GM03348 (cell line): ENCODE measurements at places on chromosomes 16 and 17.
A peak's percentile ranks its signal among the peaks of the same experiment; 100 is the strongest.

DNA sequence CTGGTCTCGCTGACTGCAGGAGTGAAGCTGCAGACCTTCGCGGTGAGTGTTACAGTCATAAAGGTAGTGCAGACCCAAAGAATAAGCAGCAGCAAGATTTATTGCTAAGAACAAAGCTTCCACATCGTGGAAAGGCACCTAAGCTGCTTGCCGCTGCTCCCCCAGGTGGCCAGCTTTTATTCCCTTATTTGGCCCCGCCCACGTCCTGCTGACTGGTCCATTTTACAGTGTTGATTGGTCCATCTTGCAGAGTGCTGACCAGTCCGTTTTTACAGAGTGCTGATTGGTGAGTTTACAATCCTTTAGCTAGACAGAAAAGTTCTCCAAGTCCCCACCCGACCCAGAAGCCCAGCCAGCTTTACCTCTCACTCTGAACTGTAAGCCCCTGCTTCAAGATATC lies 227.8 kb downstream of the ABCC12 start:
- DNase-seq: no peak

DNA sequence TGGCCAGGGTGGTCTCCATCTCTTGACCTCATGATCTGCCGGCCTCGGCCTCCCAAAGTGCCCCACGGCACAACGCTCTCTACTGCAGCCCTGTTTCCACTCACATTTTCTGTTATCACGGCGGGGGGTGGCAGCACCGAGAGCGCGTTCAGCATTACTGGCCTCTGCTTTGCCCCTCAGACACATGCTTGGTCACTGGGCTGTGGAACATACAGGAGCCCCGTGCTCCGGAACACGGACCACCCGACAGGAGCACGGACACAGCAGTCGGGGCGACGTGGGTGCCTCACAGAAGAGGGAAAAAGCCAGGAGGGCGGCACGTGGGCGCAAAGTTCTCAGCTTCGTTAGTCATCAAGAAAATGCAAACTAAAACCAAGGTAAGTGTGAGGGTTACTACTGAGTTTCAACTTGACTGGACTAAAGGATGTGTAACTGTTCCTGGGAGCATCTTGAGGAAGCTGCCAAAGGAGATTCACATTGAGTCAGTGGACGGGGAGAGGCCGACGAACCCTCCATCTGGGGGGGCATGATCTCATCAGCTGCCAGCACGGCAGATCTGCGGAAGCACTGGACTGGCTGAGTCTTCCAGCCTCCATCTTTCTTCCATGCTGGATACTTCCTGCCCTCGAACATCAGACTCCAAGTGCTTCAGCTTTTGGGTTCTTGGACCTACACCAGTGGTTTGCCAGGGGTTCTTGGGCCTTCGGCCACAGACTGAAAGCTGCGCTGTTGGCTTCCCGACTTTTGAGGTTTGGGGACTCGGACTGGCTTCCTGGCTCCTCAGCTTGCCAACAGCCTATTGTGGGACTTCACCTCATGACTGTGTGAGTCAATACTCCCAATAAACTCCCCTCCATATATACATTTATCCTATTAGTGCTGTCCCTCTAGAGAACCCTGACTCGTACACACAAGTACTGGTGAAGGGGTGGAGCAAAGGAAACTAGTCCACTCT lies 106.8 kb downstream of the ZNF778 start:
- peak; percentile 77 for DNase-seq

GRCh38 chr16:68377667-68378393 lies 67.0 kb downstream of the PRMT7 start:
- no peak for DNase-seq

GRCh38 chr17:20235747-20236146 lies 226.6 kb downstream of the SPECC1 start:
- DNase-seq: no peak

DNA sequence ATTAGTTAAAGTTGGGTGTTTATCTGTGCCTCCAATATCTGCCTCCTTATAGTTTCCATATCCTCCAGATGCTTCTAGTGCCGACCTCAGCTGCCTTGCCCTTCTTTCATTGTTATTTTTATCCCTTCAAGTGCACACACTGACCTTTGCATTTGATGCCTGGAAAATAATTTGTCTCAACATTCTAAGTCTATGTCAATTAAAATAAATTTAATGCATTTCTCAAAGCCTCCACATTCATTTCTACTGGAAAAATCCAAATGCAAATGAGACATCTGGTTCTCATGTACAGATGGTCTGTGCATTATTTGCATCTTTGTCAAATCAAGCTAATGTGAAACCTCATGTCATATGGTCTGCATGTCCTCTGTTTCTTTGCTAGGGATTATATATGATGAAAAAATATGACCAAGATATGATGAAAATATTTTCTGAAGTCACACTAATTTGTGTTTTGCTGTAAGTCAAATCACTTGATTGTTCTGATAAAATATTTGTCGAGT lies 61.4 kb downstream of the TMEM100 start:
- no peak for DNase-seq

DNA sequence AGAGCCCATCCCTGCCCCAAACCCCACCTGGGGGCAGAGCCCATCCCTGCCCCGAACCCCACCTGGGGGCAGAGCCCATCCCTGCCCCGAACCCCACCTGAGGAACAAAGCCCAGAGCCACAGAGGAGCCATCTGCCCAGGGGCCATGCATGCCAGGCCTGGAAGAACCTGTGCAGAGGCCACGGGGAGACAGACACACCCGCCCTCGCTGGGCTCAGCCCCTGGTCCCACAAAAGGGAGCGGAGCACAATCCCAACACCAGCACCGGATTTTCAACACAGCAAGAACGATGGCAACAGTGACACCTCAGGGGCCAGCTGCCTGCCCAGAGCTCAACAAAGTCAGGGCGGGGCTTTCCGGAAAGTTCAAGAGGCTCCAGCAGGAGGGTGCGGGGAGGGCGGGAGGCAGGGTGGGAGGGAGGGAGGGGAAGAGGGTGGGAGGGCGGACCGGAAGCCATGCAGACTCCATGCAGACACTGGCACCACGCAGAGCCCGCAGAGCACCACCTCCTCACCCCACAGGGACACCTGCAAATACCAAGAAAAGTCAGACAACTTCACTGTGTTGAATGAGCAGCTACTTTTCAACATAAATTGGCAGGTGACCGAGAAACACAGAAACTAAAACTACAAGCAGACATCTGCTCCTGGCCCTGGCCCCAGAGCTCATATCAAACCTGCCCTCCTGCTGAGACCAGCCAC lies 27.9 kb upstream of the C16orf95 start:
- no peak for DNase-seq

GRCh38 chr16:50272111-50272571 lies 5.8 kb downstream of the ADCY7 start:
- no peak for DNase-seq

DNA sequence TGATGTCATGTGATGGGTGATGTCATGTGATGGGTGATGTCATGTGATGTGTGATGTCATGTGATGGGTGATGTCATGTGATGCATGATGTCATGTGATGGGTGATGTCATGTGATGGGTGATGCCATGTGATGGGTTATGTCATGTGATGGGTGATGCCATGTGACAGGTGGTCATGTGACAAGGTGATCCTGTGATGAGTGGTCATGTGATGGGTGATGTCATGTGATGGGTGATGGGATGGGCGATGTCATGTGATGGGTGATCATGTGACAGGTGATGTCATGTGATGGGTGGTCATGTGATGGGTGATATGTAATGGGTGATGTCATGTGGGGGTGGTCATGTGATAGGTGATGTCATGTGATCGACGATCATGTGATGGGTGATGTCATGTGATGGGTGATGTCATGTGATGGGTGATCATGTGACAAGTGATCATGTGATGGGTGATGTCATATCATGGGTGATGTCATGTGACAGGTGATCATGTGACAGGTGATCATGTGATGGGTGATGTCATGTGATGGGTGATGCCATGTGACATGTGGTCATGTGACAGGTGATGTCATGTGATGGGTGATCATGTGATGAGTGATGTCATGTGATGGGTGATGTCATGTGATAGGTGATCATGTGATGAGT lies 17.2 kb downstream of the CD300LB start:
- DNase-seq: peak; percentile 17

GRCh38 chr16:30998852-30999761 lies 11.3 kb downstream of the STX1B start:
- DNase-seq: no peak

DNA sequence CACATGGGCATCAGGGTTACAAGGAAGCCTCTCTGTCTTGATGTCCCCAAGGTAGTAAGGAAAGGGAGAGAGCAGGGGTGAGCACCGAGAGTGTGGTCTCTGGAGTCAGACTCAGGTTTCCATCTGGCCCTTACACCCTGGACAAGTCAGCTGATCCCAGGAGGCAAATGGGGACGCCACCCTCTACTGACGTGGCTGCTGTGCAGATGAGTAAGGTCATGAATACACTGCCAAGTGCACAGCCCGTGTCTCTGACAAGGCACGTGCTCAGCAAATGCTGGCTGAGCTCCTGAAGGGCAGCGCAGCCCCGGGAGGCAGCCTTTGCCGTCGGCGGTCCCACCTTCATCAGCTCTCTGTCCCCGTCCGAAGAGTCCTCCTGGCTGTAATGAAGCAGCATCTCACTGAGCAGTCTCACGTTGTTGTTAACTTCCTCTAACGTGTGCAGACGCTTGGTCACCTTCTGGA lies 19.4 kb downstream of the GGA3 start:
- peak; percentile 44 for DNase-seq

DNA sequence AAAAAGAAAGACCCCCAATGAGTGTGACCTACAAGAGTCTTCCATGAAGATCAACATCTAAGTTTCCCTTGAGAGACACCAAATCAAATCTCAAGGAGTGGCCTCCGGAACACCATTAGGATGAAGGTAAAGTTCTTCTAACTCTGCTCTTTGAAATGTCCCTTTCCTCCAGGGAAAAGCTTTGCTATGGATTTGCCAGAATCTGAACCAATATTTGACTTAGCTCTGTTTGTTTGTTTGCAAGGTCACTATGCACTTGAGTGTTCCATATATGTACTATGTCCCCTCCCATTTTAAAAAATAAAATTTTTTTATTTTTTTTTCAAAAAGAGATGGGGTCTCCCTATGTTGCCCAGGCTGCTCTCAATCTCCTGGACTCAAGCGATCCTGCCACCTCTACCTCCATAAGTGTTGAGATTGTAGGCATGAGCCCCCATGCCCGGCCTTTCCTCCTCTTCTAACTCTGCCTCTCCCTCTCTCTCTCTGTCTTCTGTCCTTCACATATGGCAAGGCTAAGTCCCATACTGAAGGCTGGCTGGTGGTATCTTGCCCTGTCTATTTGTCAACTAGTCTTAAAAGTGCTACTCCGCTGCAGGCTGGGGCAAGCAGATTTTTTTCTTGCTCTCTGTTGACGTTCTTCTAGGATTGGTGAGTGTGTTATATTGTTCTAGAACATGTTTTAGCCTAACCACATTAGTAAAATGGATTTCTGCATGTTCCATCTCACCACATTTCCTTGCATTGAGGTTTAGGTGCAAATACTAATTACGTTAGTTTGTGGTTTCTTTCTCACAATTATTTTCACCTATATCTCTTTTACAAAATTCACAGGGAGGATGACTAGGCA lies 276.7 kb upstream of the DYNLRB2 start:
- DNase-seq: no peak

GRCh38 chr16:83128041-83128440 lies 501.3 kb downstream of the CDH13 start:
- DNase-seq: no peak

DNA sequence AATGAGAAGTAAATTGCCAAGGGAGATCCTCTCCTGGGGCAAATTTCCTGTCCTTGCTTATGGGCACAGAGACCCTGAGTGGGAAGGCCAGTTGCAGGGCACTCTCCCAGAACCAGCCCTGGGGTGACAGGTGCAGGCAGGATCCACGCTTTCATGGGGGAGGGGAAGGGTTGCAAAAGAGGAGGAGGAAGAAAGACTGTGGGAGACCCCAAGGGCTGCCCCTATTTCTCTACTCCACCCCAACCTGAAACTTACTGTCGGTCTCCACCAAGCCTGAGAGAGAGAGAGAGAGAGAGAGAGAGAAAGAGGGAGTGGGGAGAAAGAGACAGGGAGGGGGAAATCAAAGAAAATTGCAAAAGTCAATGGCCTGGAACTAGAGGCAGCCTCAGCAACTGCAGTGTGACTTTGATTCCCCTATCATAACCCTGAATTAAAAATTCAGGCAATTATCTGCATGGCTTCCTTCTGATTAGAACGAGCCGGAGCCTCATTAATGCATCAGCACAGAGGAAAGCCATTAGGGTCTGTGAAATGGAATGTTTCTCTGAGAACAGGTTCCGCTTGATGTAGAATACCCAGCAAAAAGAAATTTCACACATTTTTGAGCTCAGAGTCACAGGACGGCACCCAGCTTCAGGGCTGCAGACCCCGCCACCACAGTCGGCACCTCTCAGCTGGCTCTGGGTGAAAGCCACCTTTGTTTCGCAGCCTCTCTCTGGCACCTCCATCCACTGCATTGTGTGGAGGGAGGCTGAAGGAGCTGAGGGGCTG lies 45.1 kb upstream of the HNF1B start:
- DNase-seq: no peak

DNA sequence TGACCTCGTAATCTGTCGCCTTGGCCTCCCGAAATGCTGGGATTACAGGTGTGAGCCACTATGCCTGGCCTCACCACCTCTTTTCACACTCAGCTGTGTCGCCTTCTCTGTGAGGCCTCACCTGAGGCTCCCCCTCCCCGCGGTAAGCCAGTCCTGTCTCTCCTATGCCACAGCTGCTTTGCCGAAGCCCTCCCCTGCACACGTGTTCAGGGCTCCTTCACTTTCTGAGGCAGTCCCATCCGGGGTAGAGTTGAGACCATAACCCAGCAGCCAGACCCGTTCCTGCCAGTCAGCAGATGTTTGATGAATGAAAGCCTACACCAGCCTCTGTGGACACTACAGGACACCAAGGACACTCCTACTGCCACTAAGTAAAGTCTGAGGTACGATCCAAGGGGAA lies 10.6 kb downstream of the USP7 start:
- no peak for DNase-seq

DNA sequence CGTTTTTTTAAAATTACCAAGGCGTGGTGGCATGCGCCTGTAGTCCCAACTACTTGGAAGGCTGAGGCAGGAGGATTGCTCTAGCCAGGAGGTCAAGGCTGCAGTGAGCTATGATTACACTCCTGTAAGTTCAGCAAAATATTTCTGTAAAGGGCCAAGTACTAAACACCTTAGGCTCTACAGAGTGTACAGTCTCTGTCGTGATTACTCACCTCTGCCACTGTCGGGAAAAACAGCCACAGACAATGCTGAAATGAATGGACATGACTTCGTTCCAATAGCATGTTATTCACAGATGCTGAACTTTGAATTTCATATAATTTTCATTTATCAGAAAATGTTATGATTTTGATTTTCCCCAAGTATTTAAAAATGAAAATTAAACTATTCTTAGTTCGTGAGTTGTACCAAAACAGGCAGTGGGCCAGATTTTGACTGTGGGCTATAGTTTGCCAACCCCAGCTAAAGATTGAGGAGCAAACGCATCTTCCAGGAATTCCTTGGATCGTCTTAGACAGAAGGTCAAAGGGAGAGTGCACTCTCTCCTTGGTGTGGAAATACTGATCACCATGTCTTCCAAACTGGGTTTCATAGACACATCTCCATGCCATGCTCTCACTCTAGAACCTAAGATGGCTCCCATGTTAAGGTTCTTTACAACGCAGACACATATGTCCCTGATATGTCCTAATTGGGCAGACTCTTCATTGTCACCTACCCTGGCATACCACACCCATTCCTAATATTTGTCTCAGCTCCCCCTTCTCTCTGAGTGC lies 89.5 kb downstream of the MARF1 start:
- DNase-seq: no peak

- DNase-seq: no peak
These were observed 180.4 kb upstream of the IRX5 start for GRCh38 chr16:54750249-54750648.
